ENCODE measurements at places on chromosomes 12 and 14.

DNA sequence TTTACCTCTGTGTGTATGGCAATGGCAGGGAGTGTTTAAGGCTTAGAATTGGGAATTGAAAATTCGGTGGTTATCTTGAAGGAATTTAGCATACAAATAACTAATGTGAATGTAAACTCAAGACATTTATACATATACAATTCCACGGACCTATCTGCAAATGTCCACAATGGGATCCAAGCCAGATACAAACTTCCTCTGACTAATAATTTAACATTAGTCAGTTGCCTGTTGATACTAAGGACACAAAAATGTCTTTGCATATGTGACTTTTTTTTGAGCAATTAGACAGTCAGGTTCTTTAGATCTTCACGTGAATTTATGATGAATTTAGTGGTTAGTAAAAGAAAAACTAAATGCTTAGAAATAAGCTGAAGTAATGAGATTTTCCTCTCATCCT is 40.5 kb downstream of the ESR2 start:
- no peak for DNase-seq

DNA sequence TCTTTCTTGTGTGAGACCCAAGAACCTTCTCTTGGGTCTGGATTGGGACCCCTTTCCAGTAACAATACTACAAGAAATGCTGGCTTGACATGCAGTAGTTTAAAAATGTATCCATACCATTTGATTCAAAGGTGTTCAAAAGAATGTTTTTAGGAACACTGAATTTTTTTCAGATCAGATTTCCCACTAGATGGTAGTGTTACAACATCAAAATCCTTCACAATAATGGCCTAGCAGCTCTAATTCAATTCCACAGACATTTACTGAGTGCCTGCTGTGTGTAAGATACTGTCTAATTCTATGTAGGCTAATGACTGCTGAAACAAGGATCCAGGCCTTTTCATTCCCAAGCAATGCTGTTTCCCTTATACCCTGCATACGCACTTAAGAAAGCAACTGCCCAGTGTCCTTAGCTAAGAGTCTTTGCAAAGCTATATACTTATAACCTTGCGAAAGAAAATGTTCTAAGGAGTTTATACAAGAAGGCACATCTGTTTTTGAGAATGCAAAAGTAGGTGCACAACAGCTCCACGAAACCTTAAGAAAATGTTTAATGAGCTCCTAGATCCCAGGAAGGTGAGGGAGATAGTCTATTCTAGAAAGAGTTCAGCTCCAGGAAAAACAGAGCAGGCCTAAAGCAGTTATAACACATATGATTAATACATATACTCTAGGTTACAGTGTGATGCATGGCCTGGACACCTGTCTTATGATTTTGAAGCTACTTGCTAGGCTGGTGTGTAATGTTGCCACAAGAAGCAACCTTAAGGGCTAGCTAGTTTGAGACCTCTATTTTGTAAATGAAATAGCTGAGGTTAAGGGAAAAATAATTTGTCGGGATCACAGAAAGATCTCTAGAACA is 50.9 kb upstream of the PKP2 start:
- DNase-seq: no peak

GRCh38 chr12:121279071-121279375 is 17.5 kb downstream of the CAMKK2 start:
- no peak for DNase-seq

DNA sequence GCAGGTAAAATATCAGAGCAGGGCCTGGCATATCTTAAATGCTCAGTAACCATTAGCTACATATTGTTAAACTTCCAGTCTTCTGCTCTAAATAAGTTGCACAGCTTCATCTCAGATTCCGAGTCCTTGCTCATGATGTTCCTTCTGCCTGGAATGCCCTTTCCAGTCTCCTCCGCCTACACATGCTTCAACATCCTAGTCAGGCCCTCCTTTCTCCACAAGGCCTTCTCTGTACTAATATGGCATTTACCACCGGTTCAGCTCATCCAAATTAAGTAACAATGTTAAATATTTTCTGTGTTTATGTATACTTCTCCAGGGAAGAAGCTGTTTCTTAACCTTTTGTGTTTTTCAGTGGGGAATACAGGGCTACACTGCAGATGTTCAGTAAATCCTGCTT is 8.5 kb downstream of the DHH start:
- DNase-seq: no peak

- DNase-seq: no peak
Observed at GRCh38 chr12:9039397-9039977, 50.1 kb downstream of the KLRG1 start.

GRCh38 chr12:127192391-127192790 is 1074.6 kb upstream of the TMEM132C start:
- no peak for DNase-seq

DNA sequence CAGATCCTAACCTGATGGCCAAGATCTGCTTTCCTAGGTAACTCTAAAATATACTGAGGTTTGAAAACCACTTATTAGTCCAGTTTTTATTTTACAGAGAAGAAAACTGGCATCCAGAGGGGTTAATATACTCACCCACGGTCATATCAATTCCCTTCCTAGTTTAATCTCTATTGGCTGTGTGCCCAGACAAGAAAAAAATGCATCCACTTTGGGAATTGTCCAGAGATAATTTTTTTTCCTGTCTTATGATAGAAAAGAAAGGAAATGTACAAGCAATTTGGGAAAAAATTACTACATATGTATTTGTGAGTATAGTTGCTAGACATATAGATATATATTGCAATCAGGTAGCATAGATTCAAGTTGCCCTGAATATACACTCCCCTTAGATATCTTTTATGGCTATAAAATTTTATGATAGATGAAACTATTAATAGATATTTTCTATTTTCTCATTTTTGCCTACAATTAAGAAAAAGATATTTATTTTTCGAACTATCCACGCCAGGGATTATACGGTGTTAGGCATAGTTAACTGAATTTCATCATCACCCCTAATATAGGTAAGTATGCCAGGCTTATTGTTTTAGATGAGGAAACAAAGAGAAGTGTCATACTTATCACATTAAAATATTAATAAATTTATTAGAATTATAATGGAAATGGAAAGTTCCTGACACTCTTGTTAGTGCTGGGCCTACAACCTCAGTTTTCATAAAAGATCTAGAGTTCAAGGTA is 100.5 kb upstream of the SLC38A2 start:
- DNase-seq: no peak

- DNase-seq: no peak
Observed at GRCh38 chr12:120132863-120133385, 16.4 kb upstream of the RAB35 start.

DNA sequence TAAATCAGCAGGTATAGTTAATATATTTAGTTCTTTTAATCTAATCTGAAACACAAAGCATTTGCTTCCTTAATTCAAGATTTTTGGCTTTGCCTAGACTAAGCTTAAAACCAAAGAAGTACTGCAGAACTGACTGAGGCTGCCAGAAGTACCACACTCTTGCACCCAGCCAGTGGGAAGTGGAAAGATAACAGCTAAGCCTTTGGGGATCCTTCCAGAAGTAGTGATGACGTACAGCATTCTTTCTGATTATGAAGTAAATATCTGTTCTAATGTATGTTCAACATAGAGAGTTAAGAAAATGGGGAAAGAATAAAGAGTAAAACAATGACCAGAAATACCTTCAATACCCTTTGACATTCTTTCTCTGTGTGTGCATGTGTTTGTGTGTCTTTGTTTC is 19.3 kb downstream of the NTF3 start:
- DNase-seq: no peak

DNA sequence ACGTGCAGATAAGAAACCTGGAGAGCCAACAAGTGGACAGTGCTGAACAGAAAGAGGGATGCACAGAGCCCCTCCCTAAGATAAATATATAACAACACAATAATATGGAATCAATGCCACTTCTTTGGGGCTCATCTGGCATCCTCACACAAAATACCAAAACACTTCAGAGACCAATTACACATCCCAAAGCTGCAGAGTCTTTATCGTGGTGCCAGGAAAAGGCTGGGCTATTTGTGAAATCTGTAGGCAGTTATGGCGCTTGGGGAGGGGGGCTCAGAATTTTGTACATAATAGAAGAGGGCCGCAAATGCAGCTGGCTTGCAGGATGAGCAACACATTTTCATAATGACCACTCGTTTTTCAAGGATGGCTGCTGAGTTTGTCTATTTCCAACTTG is 160.4 kb upstream of the NOS1 start:
- DNase-seq: no peak

DNA sequence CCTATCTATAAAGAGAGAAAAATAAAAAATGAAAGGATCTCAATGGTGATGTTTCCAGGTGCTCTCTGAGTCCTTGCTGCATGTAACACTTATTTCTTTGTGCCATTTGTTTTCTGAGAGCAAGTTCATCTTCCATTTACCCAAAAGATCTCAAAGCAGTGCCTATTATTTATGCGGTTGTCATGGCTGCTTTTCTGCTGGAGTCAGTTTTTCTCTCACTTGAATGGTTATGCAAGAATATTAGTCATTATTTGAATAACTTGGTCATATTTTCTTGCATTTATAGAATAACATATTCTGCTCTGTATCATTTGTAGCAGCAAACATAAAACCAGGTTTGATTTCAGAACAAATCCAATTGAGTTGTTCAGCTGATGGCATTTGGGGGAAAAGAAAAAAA is 141.8 kb upstream of the G2E3 start:
- DNase-seq: no peak

DNA sequence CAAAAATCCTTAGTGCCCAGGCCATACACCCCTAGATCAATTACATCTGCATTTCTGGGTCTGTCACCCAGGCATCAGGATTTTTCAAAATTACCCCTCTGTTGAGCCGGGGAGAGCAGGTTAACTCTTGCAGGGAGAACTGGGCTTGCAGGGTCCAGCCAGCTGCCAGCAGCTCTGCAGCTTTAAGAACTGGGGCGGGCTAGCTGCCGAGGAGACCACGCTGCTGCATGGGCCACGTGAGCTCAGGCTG is at the start of gene DGLUCY:
DGLUCY (plus strand) TSS at position 245 of the 250 bp plus-strand sequence. CDS start 46,222 bp downstream, outside the sequence.
- no peak for DNase-seq

DNA sequence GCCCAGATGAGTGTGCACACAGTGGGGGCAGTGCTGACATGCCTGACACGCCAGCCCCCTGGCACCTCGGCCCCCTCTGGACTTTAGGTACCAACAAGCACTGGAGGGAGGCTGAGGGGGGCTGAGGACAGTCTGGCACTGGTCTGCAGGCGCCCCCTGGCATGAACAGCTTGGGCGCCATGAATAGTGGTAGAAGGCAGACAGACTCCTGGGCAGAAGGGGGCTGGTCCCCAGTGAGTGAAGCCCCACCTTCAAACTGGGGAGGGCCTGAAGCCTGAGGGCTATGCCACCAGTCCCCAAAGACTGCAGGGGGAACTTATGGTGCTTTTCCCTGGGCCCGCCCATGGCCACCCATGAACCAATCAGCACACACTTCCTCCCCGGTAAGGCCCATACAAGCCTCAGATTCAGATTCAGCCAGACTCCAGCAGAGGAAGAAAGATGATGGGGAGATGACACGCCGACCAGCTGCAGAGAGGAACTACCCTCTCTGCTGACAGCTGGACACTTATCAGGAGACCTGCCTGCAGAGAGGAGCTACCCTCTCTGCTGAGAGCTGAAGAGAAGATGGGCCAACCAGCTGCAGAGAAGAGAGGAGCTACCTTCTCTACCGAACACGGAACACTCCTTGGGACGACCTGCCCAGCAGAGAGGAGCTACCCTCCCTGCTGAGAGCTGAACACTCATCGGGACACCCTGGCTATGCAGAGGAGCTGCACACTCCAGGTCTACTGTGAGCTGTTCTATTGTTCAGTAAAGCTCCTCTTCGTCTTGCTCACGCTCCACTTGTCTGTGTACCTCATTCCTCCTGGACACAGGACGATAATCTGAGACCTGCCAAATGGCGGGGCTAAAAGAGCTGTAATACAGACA is 324.5 kb downstream of the PCNX1 start:
- no peak for DNase-seq
